ENCODE measurements at places on chromosomes 1 and 21.

- no peak for DNase-seq
Observed at GRCh38 chr1:9361630-9362260, 69.1 kb downstream of the SPSB1 start.

DNA sequence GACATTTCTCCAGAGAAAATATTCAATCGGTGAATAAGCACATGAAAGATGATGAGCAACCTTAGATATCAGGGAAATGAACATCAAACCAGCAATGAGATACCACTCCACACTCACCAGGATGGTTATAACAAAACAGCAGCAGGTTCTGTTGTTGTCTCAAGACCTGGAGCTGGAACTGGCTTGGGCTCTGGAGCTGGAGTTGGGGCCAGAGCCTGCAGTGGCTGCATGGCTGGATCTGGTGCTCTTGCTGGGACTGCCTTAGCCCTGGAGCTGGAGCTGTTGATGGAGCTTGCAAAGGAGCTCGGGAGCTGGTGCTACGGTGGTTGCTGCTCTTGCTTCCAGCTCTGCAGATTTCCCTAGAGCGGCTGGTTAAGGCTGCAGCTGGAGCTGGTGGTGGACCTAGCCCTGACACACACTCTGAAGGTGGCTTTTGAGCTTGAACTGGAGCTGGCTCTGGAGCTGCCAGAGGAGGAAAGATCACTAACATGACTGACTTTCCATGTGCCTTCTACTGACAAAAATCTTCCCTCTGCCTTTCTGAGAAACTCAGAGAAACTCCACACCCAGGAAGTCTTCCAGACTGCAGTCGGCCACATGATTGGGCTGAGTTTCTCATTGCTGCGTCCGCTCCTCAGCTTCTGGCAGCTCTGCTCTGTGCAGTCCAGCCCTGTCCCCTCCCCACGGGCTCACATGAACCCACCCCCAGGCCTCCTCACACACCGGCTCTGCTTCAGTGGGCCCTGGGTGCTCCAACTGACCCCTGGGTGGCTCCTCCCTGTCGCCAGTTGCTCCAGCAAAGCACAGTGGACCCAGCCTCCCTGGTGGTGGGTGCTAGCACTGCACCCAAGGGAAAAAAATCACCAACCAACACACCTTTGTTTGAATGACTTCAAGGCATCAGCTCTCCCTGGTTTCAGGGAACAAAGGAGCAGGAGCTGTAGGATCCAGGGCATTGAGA is 139.1 kb upstream of the FMN2 start:
- no peak for DNase-seq

DNA sequence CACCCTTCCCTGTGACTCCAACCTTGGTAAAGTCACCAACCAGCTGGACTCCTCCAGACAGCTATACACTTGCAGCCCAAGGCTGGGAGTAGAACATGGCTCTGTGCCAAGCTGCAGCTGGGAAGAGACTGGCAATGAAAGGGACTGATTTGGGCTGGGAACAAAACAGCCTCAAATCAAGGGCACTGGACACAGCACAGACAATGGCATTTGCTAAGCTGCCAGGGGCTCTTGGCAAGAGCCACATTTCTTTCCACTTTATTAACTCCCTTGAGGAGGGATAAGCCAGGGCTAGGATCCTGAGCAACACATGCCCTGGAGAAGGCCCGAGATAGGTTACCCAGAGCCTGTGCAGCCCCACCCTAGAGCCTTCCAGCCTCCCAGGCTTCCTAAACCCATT is 12.0 kb downstream of the SYT11 start:
- no peak for DNase-seq

- DNase-seq, result no peak
Observed at GRCh38 chr1:52111492-52111891, 30.4 kb upstream of the ZFYVE9 start.

DNA sequence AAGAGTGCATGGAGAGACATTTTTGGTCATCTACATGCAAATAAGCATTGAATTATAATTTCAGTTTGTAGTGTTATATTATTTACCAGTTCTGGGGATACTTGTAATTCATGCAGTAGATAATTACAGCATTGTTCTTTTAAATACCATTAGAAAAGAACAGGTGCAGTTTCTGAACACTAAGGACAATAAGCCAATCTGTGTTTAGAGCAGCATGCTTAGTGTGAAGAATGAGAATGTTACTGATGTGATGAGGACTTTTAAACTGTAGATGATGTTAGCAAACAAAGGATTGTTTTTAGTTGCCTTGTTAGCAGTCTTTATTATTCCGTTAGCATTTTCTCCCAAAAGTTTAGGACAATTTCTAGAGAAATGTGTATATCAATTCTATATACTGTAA is 348.3 kb downstream of the BRINP3 start:
- no peak for DNase-seq

DNA sequence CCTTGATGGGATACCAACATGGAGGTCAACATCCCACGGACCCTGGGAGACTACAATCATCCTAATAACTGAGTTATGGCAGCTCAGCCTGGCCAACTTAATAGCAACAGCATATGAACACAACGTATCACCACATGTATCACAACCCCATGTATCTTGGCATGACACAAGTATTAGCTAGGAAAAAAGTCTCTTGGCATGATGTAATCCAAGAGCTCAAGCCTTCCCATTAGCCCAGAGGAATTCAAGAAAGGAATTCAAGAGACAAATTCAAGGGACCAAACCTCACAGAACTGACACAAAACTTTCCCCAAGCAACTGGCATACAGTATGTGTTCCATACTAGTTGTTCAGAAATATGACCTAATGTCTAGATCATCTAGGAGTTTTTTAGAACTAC is 100.9 kb upstream of the HMGB4 start:
- DNase-seq, result no peak

DNA sequence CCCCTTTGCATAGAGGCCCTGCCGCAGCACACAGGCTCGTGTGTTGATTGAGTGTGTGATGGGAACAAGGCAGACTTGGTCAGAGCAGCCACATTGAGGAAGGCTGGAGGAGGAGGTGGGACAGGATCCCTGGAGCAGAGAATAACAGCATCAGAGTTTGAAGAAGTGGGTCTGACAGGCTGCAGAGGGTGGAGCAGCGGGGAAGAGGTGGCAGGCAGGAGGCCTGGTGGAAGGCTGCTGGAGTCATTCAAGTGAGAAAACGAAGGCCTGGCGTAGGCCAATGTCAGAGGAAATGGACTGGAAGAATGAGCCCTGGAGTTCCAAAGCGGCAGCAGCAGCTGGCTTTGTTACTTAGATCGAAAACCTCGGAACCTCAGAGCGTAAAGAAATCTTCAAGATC is 115.0 kb upstream of the GRIK3 start:
- no peak for DNase-seq

DNA sequence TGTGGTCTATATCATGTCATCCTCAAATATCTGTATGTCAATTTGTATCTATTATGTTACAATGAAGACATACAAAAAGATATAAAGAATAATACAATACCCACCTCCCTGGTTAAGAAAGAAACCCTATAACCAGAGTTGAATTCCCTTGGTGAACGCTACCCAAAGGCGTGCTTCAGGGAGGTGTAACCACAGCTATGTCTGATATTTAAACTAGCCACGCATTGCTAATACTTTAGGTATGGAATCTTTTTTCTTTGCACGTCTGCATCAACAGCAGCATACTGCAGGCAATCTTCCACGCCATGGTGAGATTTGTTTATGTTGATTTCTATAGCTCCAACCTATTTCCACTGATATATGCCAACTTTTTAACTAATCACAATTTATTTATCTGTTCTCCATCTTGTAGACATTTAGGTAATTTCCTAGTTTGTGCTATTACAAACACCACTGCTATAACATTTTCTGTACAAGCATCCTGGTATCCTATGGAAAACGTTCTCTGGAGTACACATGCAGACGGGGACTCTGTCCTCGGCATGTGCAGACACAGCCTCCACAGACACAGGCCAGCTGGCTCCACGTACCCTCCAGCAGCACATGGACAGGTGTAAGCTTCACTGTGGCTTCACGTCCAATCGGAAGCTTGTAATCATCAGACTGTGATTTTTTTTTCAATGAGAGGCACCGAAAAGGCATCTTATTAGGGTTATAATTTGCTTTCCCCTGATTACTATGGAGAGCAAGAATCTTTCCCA is 58.5 kb downstream of the HSF2BP start:
- DNase-seq, result no peak

- no peak for DNase-seq
Observed at GRCh38 chr1:87888446-87888845, 559.8 kb downstream of the LMO4 start.

DNA sequence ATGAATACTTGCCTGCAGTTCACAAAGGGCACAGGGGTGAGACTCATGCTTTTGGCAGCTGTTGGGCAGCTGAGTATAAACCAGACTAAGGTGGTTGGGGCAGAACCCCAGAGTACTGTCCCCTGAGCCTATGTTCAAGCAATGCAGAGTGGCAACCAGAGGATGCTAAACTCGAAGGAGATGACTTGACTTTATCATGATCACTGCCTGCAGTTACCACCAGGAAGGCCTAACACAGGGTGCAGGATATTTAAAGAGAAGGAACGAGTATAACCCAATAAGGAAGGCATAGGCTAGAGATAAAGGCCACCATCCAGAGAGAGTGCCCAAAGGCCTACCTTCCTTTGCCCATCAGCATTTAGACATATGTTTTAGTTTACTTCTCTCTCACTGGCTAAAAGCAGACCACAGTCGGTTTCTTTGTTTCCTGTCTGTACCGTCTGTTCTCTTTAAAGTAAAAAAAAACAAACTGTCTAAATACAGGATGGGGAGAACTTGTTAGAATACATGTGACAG is 83.3 kb downstream of the MPZL1 start:
- no peak for DNase-seq

DNA sequence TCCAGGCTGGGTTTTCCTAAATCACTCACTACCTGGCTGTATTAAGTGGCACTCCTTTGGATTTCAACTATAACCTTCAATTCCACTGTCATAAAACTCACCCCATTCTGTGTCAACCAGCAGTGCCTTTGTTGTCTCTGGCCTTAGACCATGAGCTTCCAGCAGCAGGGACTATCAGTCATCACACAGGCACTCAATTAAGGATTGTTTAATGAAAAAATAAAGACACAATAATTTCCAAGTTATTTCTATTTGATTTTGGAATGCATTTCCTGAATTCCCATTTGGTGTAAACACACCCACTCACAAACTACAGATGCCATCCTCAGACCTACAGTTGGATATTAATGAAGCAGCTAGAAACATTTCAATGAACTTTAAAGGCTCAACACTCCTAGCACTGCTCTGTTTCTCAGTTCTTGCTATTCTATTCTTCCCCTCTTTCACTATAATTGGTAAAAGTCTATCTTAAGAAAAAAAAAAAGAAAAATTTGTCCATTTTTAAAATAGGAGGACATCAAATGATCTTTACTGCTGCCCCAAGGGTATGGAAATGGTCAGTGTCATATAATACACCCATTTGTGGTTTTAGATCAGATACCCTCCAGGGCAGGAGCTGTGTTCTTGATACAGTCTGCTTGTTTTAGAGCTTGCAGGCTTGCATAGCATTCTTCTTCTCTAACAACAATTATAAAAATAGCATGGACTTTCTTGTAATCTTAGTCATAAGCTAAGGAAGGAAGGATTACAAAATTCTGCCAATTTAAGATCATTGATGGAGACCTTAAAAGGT is 156.4 kb downstream of the PTGER3 start:
- DNase-seq, result no peak

DNA sequence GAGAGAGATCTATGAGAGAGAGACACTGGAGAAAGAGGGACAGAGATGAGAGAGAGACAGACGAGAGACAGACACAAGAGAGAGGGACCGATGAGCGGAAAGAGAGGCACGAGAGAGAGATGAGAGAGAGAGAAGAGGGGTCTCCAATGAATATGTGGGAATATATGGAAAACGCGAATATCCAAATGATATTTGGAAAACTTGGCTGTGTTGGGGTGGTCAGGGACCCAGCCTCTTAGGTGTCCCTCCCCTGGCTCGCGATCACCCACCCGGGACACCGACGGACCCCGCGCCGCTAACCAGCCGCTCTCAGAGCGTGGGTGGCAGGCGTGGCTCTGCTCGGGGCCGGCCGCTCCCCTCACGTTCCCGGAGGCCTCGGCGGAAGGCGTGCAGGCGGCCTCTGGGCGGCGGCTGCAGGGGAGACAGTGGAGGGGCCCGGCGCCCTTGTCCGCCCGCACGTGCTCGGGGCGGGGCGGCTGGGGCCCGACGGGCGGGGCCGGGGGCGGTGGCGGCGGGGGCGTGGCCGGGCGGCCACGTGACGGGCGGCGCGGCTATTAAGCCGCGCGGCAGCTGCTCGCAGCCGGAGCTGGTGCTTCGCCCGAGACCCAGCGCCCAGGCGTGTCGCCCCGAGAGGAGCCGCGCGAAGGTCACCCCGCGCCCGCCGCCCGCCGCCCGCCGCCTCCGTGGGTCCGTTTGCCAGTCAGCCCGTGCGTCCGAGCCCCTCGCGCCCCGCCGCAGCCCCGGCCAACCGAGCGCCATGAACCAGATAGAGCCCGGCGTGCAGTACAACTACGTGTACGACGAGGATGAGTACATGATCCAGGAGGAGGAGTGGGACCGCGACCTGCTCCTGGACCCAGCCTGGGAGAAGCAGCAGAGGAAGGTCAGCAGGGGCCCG is at the start of gene ACTN2:
TSS of gene ACTN2 (plus strand) at position 583 of the 898 bp plus-strand sequence. CDS start at position 758, 175 bp downstream.
- peak; percentile 7 for DNase-seq

DNA sequence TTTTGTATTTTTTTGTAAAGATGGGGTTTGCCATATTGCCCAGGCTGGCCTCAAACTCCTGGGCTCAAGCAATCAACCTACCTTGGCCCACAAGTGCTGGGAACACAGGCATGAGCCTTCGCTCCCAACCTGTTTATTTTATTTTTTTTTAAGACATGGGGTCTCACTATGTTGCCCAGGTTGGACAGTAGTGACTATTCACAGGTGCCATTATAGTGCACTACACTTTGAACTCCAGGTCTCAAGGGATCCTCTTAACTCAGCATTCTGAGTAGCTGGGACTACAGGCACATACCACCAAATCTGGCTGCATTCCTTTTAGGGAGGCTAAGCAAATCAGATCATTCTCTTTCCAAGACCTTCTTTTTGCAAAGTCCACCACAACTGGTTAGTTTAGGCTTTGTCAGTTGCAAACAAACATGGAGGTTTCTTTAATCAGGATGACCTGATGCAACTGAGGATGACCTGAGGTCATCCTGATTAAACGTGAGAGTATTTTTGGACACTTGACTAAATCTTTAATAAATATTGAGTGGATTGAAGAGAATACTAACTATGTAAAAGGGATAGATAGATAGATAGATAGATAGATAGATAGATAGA is 30.0 kb upstream of the RALGPS2 start:
- no peak for DNase-seq

DNA sequence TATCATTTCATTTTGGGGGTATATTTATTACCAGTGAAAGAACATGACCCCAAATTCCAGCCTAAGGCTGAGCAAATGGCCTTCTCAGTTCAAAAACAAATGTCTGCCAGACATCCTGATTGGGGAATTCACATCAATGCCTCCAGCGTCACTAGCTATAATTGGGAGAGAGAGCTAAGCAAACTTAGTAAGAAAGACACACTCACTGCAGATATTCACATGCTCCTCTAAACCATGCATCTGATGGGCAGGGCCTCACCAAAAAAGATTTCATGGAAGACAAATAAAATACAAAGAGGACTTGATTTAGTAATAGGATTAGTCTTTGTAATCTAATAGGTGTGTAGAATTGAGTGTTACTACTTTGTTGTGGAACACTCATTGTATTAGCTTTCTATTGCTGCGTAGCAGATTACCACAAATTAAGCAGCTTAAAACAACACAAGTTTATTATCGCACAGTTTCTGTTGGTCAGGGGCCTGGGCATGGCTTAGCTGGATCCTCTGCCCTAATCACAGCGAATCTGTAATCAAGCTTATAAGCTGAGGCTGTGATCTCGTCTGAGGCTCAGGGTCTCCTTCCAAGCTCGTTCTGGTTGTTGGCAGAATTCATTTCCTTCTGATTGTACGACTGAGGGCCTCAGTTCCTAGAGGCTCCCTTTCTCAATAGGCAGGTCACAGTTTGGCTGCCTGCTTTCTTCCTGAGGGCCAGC is 243.0 kb downstream of the PBX1 start:
- DNase-seq, result no peak
